ENCODE measurements at places on chromosomes 16 and 17.

DNA sequence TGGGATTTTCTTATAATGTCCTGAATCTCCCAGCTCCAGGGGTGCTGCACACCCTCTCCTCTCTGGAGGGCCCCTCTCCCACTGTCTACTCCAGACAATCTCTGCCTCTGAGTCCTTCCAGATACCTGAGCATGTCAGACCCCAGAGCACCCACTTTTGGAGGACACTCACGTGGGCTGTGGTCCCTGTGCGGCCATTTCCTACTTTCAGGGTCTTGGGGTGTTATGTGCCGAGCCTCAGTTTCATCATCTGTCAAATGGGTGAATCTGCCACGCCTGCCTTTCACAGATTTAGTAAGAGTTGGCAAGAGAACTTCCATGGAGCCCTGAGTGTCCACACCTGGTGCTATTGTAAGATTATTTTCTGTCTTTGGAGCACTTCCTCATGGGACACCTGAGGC, 3.7 kb upstream of the FOXL1 start:
- DNase-seq, result no peak

DNA sequence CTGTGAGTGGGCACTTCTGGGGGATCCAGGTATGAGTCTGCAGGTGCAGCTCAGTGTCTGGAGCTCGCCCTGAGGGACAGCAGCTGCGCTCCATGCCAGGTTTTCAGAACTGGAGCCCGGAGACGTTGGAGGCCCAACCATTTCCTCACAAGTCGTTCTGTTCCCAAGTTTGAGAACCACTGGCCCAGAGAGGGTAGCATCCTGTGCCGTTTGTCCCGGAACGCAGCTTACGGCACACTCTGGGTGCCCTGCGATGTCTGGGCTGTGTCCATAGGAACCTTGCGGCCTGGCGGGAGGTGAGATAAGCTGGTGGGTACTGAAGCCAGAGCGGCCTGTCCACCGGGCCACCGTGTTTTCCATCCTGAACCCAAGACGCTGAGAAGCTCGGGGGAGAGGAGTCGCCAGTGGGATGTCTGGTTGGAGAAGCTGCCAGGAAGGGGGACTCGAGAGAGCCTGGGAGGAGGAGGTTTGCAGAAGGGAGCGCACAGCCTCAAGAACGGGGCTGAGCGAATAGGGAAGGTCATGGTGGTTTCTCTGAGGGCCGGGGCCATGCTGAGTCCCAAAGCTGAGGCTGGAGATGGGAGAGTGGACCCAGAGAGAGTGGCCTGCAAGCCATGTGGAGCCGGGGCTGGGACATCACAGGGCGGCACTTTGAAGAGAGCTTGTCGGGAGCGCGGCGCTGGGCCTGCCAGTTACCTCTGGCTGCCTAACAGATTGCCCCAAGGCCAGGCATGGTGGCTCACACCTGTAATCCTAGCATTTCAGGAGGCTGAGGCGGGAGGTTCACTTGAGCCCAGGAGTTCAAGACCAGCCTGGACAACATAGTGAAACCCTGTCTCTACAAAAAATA, 211.0 kb upstream of the GSE1 start:
- no peak for DNase-seq

DNA sequence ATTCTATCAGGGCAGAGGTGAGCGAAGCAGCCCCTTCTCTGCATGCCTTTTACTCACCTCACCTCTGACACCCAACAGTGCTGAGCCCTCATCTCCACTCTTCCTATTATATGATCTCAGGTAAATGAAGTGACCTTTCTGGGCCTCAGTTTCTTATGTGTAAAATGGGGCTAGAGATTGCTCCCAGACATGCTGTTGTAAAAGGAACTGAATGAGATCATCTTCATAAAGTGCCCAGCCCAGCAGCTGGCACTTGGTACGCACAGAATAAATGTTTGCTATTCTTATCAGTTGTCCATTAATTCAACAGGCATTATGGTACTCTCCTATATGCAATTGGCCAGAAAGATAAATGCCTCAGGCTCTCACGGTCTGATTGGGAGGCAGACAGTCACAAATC, 4.5 kb upstream of the GALK1 start:
- no peak for DNase-seq

GRCh38 chr16:6482696-6483468, 849.8 kb upstream of the RBFOX1 start:
- no peak for DNase-seq

GRCh38 chr17:65402513-65403496, 158.6 kb downstream of the AXIN2 start:
- DNase-seq, result no peak

DNA sequence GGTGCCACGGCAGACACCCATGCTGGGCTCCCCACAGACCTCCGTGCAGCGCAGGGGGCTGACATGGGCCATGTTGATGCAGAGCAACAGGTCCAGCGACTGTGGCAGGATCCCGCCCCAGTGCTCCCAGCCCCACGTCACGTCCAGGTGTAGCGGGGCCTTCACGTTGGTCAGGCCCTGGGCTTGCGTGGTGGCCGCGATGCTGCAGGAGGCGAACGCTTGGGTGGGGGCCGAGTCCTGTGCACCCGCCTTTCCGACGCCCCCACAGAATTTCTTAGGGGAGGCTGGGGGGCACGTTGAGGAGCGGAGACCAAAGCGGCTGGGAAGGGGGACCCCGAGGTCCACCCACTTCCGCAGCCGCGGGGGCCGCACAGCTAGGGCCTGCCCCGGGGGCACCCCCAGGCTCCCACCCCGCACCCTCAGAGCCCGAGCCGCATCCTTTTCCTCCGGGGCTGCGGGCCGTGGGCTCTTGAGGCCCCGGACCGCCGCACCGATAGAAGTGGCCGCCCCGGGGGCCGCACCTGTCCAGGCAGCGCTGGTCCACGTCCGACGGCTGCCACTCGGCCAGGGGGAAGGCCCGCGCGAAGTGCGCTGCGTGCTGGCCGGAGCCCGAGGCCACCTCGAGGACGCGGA, 416 bp downstream of the METTL26 start:
- no peak for DNase-seq
